CD4-positive, alpha-beta T cell treated with Interferon alpha-2 for 1 hour (primary cell): ENCODE measurements at places on chromosomes 11 and 22.
A peak's percentile ranks its signal among the peaks of the same experiment; 100 is the strongest.

GRCh38 chr11:14583252-14584034, 60.2 kb upstream of the PDE3B start:
- DNase-seq = no peak

DNA sequence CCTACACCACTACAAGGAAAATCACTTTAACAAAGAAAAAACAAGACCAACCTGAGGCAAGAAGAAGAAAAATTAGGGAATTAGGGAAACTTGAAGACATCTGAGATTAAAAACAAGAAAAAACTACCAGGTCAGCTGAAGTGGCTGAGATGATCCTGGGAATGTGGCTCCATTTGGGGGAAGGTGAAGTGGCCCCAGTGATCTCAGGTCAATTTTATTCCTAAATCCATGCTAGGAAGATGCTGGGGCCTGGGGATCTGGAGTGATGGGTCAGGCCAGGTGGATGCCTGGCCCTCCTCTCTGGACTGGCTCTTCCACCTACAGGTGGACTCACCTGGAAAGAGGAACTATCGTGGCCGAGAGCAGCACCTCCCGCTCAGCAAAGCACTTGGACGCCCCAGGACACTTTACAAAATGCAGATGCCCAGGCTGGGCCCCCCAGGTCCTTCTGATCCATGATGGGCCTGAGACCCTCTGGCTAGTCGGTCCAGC, 6.7 kb downstream of the TOP3B start:
- no peak for DNase-seq

DNA sequence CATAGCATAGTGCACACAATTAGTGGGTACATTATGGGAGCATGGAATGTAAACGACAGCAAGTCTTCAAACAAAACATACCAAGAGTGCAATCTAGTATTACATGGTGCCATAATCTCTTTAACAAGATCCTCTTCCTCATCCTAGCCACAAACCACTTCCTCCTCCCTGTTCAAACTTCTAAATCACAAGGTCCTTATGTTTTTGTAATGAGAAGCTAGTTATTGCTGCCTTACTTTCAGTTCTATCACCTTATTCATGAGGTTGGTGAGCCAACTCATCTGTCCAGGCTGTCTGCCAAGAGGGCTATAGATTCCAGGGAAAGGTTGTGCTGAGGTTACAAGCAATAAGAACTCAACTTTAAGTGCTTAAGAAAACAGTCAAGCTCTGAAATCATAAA, 195.4 kb upstream of the ARHGAP20 start:
- peak; percentile 30 for DNase-seq

- no peak for DNase-seq
Measured at GRCh38 chr22:19184276-19184997, 5.9 kb upstream of the SLC25A1 start.

DNA sequence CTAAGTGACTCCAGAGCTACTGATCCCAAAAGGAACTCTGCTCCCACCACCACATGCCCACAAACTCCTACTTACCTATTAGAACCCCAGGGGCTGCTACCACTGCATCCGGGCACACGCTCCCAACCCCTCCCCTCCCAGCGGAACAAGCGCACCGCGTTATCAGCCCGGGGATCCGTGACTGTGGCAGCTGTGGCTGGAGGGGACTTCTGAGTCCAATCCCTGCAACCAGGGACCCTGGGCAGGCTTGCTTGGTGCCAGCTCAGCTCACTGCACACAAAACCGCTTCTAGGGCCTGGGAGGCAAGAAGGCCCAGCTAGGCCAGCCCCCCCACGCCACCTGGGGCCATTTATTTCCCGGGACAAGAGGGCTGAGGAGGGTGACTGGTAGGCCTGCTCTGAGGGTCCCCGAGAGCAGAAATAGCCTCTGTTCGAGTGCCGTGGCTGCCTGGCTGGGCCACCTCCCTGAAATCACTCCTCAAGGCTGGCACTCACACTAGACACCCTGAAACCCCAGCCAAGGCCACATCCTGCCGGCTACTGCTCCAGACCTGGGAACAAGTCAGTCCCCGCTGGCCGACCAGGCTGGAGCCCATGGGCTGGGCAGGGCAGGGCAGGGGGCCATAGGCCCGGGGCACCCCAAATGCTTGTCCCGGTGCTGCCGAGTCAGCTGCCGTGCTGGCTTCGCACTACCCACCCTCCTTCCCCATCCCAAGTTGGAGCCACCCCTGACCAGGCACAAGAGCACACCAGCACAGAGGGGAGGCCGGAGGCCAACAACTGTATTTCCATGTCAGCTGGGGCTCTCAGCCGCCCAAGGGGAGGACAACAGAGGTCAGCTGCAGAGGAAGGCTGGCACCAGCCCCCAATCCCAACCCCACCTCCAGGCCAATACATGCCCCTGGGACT, 1.9 kb upstream of the IFITM10 start:
- DNase-seq = no peak

DNA sequence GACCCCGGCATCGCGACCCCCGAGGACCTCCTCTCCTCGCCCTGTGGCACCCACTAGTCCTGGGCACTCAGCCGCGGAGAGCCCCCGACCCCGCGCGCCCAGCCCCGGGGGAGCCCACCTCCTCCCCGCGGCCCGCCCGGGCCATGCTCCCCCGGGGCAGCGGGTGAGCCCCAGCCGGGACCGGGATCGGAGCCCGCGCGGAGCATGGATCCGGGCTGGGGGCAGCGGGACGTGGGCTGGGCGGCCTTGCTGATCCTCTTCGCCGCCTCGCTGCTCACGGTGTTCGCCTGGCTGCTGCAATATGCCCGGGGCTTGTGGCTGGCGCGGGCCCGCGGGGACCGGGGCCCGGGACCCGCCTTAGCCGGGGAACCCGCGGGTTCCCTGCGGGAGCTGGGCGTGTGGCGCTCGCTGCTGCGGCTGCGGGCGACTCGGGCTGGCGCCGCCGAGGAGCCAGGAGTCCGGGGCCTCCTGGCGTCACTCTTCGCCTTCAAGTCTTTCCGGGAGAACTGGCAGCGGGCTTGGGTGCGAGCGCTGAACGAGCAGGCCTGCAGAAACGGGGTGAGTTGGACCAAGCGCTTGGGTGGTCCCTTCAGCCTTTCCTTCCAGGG, 498 bp downstream of the C2CD2L start:
- DNase-seq = no peak

DNA sequence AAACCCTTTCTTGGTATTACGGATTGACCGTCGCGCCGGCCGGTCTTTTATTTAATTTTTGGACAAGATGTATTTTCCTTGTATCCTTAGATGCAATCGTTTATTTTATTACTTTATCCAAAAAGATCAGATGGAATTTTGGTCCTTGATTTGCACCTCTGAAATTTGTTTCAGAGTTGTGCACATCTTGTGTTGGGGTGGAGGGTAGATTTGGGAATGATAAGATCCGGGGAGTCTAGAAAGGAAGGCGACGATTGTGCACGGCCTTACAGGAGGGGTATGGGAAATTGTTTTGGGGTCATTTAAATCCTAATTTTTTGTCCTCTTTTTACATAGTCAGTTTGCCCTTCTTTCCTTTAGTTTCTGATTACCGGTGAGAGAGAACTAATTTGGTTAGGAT, 1.4 kb downstream of the KDM2A start:
- DNase-seq = no peak

- DNase-seq = no peak
Measured at GRCh38 chr22:45169591-45170466, 6.1 kb downstream of the NUP50 start.

GRCh38 chr11:102269927-102270326, 47.4 kb upstream of the BIRC3 start:
- no peak for DNase-seq

GRCh38 chr11:77091146-77091940, 11.3 kb upstream of the OMP start:
- DNase-seq = peak; percentile 76

- no peak for DNase-seq
Measured at GRCh38 chr11:69647761-69648497, 7.0 kb downstream of the CCND1 start.

DNA sequence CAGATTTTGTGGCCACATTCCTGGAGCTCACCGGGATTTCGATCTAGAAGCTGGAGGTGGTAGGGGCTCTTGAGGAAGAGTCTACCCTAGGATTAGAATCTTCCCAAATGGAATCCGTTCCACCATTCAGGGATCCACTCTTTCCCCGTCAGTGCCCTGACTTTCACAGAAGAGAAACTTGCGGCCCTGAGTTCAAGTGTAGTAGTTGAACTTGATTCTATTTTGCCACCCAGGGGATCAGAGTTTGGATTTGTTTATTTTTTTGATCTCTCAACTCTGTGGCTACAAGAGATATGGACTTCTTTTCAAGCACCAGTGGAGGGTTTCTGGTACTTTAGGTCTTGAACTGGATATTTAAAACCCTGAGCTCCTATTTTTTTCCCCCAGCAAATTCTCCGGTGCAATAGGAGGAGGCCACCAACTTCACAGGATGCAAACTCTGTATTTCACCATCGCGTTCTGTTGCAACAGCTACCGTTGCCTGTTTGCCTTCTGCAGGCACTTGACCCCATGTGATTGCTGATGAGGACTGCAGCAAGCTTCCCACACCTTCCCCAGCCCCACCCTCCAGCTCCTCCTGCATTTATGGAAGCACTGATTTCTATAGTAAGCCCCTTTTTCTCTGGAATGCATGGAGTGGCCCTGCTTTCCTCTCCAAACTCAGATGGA, 14.8 kb upstream of the MRGPRF start:
- DNase-seq = no peak

GRCh38 chr11:8828580-8829361, 82.2 kb upstream of the AKIP1 start:
- DNase-seq = no peak

GRCh38 chr22:21718499-21718898, 17.1 kb downstream of the YPEL1 start:
- DNase-seq = no peak

DNA sequence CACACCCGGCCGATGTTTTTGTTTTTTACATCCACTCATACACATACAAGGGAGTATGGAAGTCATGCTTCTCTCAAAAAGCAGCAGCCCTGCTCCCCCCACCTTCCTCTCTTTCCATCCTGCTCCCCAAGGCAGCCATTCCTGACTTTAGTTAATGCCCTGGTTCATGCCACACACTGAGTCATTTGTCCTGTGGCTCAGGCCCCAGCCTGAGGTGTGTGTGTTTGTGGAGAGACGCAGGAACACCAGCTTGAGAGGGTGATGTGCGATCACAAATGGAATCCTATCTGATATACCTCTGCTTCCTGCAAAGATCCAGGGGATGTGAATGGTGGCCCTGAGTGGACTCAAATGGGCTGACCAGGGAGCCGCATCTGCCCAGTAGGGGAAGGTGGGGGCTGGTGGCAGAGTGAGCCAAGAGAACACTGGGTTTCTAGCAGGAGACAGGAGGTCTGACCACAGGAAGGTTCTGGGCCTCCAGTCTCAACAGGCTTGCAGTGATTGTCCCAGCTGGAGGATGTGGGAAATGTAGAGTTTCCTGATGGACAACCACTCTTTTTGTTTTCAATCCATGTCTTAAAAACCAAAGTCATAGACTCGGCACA, 86.7 kb downstream of the OSBP2 start:
- DNase-seq = no peak

GRCh38 chr11:65745049-65745448, 24.5 kb upstream of the RNASEH2C start:
- DNase-seq = no peak

- no peak for DNase-seq
Measured at GRCh38 chr11:17707830-17708229, 11.5 kb upstream of the MYOD1 start.

GRCh38 chr11:795634-796564, 2.2 kb downstream of the SLC25A22 start:
- peak; percentile 83 for DNase-seq
